ENCODE measurements at places on chromosomes 7 and 10.

- DNase-seq = no peak
These were observed 11.1 kb upstream of the RET start for GRCh38 chr10:43065761-43066160.

DNA sequence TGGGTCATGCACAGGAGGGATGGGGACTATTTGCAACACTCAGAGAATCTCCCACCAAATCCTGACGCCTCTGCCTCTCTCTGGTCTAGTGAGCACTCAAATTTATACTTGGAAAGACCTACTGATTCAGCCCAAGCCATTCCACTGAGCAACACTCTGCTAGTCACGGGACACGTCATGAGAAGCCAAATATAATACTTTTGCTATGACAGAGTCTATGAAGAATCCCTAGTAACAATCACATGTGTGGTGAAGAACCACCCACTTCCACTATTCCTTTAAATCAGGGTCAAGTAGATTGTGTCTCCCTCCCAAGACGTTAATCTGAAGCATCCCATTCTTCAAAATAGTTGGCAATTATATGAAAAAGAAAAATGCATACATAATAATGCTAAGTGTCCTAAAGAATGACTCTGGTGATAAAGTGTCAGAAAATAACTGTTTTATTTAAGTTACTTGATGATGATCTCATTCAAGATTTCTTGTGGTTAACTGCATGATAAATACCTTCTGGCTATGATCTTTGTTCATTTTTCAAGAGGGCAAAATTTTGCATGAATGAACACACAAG is 28.5 kb downstream of the CHCHD3 start:
- DNase-seq = peak; percentile 83

DNA sequence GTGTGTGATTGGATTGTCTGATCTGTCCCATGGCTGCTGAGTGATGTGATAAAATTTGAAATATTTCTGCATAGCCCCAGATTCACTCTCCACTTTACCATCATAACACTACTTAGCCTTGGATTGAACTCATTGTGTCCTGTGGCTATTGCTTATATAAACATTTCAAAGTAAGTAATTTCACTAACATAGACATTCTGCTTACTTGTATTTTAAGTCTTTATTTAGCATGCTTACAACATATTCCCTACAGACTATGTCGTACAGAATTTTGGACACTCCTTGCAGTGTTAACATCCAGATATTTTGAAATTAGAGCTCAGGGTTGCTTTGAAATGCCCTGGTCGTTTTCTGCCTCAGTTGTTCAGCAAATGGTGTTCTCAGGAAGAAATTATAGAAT is 117.6 kb downstream of the LRRC4 start:
- DNase-seq = no peak

- peak; percentile 64 for DNase-seq
These were observed 122.3 kb upstream of the LYZL2 start for GRCh38 chr10:30751678-30752331.

DNA sequence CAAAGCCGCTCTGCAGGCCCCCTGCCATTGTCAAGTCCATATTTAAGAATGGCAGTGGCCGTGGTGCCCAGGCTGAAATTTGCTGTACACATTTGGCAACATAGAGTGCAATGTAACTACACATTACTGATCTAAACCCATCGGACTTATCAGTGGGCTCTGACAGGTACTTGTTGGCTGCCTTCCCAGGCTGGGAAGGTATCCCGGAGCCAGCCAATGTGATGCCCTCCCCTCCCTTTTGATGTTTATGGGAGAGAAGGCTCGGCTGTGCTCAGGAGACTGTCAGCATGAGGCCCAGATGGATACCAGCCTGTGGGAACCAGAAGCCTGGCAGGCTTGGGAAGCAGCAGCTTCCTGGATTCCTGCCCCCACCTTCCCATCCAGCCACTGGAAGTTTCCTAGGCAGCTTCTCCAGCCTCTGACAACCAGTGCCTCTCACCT is 146.1 kb upstream of the TCF7L2 start:
- no peak for DNase-seq

DNA sequence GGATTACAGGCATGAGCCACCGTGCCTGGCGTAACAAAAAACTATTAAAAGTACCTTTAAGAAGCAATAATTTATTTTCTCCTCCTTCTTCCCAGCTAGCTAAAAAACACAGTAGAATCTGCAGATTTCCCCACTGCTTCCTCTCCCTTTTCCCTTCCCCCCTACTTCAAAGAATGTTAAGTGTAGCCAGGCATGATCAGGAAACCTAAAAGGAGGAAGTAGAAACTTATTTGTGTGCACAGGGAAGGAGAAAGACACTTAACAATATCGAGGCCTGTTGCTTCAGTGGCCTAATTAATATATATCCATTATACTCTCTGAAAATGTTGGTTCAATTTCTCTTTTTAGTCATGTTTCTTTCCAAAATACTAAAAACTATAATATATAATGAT is 127.7 kb downstream of the NRBF2 start:
- DNase-seq = no peak

- no peak for DNase-seq
These were observed 5.8 kb upstream of the CYP3A7 start for GRCh38 chr7:99740573-99741440.

DNA sequence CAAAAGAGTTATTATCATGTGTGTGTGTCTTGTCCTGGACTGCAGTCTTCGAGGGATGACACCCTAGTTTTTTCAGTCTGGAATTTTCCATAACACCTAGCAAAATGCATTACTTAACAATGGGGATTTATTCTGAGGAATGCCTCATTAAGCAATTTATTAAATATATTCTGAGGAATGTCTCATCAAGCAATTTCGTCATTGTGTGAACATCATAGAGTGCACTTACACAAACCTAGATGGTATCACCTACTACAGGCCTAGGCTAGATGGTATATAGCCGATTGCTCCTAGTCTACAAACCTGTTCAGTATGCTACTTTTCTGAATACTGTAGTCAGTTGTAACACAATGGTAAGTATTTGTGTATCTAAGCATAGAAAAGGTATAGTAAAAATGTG is 1.1 kb upstream of the STEAP4 start:
- DNase-seq = no peak

DNA sequence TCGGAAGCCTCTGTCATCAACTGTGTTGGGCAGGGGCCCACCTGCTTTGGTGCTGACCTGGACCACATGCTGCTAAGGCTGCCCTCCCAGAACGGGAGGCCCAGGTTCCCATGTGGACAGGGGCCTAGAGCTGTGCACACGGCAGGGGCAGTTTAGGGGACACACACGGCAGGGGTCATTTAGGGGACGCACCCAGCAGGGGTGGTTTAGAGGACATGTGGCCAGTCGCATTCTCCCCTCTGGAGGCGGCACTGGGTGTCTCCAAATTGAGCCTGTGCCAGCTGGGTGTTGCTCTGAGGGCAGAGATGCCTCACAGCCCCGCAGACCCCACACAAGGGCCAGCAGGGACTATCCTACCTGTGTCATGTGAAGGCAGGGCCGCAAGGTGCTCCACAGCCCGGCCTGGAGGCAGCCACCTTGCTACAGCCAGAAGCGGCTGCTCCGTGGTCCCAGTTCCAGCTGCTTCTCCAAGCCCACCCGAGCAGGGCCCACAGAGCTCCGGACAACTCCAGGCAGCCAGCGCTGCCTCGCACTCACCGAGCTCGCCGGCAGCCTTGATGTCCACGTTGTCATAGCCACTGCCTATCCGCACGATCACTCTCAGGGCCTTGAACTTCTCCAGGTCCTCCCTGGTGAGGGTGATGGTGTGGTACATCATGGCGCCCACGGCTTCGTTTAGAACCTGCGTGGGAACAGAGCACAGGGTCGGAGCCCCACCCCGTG is 60.7 kb downstream of the ZRANB1 start:
- no peak for DNase-seq

DNA sequence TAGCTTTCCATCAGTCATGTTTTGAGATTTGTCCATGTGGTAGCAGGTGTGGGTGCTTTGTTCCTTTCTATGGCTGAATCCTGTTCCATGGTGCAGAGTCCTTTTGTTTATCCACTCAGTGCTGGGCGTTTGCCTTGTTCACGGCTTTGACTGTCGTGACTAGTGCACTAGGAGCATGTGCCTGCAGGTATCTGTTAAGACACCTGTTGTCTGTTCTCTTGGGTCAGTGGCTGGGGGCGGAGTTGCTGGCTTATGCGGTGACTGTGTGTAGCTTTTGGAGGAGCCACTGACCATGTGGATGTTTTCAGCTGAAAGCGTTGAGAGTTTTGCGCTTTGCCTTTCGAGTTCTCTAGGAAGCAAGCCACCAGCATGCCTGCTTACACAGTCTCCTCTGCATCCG is 573.1 kb upstream of the FOXK1 start:
- DNase-seq = no peak

GRCh38 chr7:27994639-27995038 is 186.0 kb downstream of the JAZF1 start:
- no peak for DNase-seq

- DNase-seq = no peak
These were observed 101.6 kb upstream of the SP4 start for GRCh38 chr7:21326241-21326640.

- DNase-seq = peak; percentile 22
These were observed 202.1 kb downstream of the TNS3 start for GRCh38 chr7:47379629-47380324.

GRCh38 chr10:61882621-61883370 is 18.7 kb upstream of the ARID5B start:
- no peak for DNase-seq

DNA sequence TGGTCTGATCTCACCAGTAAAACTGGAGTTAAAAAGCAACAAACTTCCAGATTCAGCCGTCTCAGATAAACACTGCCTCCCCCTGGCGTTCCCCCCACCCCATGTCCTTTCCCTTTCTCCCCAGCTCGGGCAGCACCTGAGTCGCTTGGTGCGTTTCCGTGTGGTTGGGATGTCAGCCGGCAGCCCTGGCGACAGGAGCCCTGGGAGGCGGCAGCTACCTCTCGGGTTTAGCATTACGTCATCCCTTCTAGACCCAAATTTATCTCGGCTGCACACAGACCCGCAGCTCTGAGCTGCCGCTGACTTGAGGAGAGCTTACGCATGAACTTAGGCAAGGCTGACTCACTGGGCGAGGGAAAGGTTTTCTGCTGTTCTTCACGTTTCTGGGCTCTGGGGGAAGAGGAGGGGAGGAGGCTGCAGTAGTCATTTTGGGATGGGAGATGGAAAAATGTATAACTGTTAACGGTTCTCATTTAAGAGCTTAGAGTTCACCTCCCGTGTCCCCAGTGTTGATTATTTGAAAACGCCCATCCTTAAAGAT is 14.4 kb downstream of the MXI1 start:
- peak; percentile 87 for DNase-seq

DNA sequence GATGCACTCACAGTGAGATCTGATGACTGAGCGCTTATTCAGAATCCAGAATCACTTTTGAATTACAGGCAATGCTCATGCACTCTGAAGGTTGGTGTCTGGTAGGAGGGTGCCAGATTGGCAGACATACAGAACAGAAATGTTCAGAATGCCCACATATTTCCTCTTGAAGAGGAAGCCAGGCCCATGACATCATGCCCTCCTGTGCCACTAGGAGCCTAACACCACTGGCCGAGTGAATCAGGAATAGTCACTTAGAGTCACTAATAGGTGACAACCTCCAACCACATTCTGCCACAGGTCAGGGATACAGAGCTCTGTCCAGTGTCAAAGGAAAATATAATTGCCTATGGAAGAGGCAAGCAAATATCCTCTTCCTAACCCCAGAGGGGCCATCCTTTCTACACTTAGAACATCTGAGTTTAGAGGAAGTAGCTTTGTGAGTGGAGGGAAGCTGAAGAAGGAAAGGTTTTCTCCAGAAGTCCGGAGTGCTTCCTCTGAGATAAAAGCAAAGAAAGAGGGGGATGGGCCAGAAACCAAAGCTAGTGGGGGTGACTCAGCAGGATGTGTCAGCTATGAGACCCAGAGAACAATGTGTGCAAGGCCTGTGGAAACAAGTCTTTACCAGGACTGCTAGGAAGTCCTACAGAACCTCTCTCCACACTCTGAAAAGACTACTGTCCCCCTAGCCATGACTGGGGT is 838.8 kb downstream of the GRID1 start:
- DNase-seq = no peak

DNA sequence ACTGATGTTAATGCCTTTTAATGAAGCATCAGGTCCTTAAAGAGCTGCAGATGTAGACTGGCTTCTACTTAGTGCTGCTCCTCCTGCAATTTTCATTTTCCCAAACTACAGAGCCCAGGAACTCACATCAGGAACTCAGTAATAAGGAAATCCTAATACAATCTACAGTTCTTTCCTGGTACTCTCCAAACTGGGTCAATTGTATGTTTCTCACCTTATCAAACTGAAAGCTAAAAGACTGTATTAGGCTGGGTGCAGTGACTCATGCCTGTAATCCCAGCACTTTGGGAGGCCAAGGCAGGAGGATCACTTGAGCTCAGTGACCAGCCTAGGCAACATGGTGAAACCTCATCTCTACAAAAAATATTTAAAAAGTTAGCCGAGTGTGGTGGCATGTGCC is 54.4 kb upstream of the DNAJB12 start:
- no peak for DNase-seq

DNA sequence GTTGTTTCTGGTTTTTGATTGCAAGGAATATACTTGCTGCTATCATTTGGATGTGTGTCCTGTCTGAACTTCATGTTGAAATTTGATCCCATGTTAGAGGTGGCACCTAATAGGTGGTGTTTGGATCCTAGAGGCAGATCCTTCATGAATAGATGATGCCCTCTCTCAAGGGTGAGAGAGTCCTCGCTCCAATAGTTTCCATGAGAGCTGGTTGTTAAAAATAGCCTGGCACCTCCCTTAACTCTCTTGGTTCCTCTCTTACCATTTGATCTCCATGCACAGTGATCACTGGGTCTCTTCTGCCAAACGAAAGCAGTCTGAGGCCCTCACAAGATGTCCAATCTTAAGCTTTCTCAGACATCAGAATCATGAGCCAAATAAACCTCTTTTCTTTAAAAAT is 49.0 kb upstream of the ZNF248 start:
- DNase-seq = no peak

- DNase-seq = no peak
These were observed 114.3 kb upstream of the NOBOX start for GRCh38 chr7:144517749-144518148.

DNA sequence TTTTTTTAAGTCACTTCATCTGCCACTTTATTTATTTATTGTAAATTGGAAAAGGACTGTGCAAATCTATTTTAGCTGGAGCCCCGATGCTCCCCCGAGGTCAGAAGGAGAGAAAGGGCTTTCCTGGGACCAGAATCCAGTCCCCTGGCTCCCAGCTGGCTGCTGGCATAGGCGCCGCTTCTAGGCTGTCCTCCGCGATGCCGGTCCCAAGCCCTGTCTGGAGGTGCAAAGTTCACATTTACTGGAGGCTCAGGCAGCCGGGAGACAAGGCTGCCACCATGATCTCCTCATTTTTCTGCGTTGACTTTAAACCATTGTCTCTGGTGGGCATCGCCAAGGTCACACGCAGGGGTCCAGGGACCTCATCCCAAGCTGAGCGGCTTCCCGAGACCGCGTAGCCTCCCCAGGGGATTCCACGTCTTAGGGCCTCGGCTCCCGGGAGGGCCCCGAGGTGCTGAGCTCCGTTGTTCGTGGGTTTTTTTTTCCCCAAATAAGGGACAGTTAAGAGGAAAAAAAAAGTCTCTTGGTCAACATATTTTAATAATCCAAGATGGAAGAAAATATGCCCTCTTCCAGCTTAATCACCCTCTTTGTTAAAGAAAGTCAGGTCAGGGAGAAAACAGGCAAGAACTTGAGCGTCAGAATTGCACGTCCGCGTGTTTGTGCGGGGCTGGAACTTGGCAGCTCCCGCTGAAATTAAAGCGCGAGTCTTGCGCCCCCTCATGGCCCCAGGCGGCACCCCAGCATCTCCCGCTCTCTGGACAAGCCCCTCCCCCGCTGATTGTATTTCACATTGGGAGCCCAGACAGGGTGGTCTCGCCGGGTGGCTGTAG is 11.9 kb downstream of the RGR start:
- DNase-seq = no peak

- DNase-seq = peak; percentile 62
These were observed 15.2 kb downstream of the SND1 start for GRCh38 chr7:127667017-127667670.
